ENCODE measurements at places on chromosomes 12 and 14. TPM values are rescaled to one million over a fixed set of nuclear protein-coding genes. Genes with fewer than 3 reads are reported as not detected.
A peak's percentile ranks its signal among the peaks of the same experiment; 100 is the strongest.

DNA sequence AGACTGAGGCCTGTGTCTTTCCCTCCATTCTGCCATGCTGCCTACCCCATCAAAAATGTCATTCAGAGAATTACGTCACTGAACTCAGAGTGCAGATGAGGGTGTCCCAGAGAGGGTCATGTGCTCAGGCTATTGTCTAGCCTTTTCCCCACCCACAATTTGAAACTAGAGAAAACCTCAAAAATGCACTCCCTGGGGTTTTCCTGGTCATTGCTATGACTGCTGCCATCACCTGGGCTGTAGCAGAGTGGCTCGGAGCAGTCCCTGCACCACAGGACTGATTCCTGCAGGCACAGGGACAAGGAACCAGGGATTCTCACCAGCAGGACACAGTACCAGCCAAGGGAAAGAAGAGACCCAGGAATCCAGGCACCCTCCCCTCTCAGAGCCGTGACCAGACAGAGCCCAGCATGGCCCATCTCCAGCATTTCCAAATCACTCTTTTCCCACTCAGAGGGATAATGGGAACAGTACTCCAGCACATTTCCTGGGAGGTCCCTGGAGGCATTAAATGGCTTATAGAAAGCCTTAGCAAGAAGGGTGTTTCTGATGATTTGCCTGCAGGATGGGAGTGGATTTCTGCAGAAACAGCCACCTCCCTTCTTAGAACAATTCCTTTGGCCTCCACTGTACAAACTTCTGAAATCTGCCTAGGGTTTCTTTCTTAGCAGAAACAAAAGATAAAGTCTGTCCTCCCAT, 45.9 kb downstream of the VWF start:
- peaks cover 42% of the 10 kb centered on the region for H3K4me1 ChIP-seq

DNA sequence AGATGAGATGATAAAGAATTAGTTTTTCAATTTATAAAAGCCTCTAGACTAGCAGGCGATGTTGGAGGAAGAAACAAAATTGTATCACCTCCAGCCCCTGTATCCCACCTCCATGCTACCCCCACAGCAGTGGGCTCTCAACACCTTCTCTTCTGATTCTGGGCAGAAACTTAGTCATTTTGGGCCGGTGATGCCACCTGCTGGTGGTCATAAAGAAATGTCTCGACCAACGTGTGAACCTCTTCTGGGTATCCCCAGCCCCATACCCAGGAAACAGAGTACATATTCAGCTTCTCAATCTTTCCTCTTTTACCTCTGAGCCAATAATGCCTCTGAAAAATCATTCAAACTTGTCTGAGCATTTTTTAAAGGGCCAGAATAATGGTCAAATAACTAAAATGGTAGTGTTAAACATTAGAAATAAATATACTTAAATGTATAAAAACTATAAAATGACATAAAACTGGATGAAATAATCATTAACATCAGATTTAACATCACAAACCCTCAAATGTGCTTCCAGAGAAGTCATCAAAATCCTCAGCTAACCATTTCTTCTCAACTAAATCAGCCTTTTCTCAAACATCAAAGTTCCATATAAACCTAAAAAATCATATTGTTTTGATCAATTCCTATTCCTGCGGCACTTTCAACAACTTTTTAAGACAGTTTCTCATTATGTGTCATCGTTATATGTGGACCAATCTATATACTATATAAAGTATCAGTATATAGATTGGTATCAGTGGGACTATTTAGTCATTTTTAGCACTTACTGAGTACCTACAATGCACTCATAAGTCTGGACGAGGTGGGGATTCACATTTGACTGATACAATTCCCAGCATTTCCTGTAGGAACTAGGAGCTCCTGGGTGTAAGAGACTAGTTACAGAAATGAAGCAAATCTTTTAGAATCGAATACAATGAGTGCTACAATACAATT, 69.4 kb downstream of the ATXN2 start:
- no peaks in the 10 kb centered on the region for H3K27me3 ChIP-seq
- H3K4me1 ChIP-seq = no peaks in the 10 kb centered on the region
- H3K27ac ChIP-seq = no peak overlapping the region
- H3K4me3 ChIP-seq = no peak overlapping the region
- peaks cover 5% of the 10 kb centered on the region for H3K36me3 ChIP-seq
- DNase-seq = peak; percentile 27

DNA sequence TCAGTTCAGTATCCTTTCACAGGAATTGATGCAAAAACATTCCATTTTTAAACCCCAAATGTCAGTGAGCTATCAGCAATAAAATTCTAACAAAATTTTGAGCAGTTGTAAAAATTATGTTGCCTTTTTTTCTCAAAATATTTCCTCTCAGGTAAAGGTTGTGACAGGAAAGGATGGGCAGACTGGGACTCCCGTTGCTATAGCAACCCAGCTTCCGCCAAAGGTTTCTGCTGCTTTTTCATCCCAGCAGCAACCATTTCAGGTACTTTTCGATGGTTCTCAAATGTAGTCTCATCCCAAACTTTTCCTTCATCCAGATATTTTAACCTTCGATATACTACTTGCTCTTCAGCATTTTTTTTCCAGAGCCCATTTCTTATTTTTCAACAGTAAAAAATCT, 13.6 kb downstream of the EP400 start:
- no peaks in the 10 kb centered on the region for H3K36me3 ChIP-seq
- H3K4me3 ChIP-seq = no peak overlapping the region
- no peak overlapping the region for H3K27ac ChIP-seq
- H3K4me1 ChIP-seq = peaks cover 37% of the 10 kb centered on the region

- no peak overlapping the region for H3K4me3 ChIP-seq
- H3K36me3 ChIP-seq = peaks cover 78% of the 10 kb centered on the region
- no peak overlapping the region for H3K27ac ChIP-seq
These were observed 7.8 kb downstream of the NEK9 start for GRCh38 chr14:75119056-75119455.

- peaks cover 54% of the 10 kb centered on the region for H3K36me3 ChIP-seq
- H3K27me3 ChIP-seq = no peaks in the 10 kb centered on the region
- H3K4me3 ChIP-seq = no peak overlapping the region
- no peak for DNase-seq
- H3K27ac ChIP-seq = peak overlapping the region; percentile 61
These were observed 35.0 kb downstream of the ACADS start for GRCh38 chr12:120760349-120761254.

- H3K4me3 ChIP-seq = no peak overlapping the region
- no peaks in the 10 kb centered on the region for H3K36me3 ChIP-seq
- H3K27ac ChIP-seq = no peak overlapping the region
- no peak for DNase-seq
- H3K4me1 ChIP-seq = peaks cover 9% of the 10 kb centered on the region
These were observed 2.8 kb downstream of the KRT7 start for GRCh38 chr12:52235822-52236361.

DNA sequence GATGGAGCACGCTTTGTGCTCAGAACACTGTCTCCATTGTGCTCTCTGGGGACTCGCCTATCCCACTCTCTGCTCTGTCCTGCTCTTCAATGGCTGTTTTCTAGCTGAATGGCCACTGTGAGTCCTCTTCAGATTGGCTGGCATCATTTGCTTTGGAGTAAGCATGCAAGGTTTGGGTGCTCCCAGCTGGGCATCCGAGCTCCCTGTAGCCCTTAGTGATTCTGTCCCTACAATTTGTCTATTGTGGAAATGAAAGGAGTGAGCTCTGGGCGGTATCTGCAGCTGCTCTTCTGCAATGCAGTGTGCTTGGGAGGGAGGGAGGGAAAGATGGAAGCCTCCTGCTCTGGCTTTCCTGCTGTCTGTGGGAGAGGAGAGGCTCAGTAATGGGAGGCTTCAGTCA, 84.8 kb downstream of the SMOC1 start:
- no peaks in the 10 kb centered on the region for H3K36me3 ChIP-seq
- no peak for DNase-seq
- no peak overlapping the region for H3K4me3 ChIP-seq
- H3K27me3 ChIP-seq = no peaks in the 10 kb centered on the region
- H3K4me1 ChIP-seq = no peaks in the 10 kb centered on the region

Gene EIF2B1
- total RNA-seq = 36.4 TPM

Gene ZDHHC22
- total RNA-seq = not detected

Gene CCDC196
- not detected for total RNA-seq

Gene ADAM21
- 0.28 TPM for total RNA-seq

Gene MYRFL
- not detected for total RNA-seq

Measured in heart right ventricle (tissue), 16 donors.